ENCODE measurements at places on chromosomes 3 and 15.

DNA sequence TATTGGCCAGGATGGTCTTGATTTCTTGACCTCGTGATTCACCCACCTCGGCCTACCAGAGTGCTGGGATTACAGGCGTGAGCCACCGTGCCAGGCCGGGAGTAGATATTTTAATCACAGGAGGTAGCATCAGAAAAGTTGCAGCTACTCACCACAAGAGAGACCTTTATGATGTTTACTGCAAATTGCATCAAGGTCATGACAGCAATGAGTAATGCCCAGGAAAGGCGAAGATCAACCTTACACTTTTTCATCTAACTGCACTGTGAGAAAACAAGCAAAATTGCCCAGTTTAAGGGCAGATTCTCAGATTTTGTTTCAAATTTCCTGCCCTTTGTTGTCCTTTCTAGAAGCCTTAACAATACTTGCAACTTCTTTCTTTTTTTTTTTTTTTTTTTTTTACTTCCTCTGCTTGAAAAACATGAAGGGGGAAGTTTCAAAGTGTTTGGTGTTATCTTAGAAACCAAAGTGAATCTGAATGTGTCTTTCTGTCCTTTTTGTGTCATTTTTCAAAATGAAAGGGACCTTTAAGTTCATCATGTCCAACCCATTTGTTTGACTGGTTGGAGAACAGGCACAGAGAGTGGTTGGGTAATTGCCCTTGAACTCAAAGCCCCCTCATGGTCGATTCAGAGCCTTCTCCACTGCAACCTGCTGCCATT, 25.0 kb downstream of the TGFBR2 start:
- DNase-seq, result no peak

GRCh38 chr15:83565553-83566159, 88.3 kb upstream of the ADAMTSL3 start:
- DNase-seq, result peak; percentile 53

DNA sequence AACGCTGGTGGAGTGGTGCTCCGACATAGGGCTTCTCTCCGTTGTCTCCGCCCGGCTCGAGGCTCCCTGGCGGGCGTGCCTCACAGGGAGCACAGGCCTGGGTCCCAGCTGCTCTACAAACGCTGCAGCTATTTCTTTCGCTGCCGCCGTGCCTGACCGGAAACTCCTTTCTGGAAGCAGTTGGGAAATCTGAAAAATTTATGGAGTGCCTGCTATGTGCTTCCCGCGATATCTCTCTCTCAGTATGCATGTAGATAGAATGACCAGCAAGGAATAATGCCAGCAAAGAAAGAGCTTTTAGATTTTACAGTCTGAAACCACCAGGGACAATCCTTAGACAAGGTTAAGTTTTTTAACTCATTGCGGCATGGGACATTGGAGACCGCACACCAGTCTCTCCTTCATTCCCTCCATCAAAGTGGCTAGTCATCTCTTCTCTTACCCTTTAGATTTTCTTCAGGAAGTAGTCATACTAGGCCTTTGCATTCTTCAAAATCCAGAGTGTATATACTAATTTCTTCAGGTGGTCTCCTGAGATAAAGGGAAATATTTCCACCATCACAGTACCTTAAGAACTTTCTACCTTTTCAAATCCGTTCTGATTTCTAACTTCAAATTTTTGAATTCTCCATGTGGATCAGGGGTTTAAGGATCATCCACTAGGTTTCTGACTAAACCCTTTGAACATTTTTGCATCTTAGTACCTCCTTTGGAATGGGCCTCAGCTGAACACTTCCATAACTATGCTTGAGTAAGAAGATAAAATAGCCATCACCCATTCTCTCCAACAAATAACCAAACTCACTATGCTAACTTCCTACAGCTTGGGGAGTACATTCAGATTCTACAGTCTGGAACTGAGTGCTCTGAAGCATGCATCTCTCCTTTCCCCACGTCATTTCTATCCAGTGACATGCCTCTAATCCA, 1.1 kb upstream of the NPHP3 start:
- no peak for DNase-seq

GRCh38 chr3:8500319-8500988, 1.2 kb upstream of the LMCD1 start:
- peak; percentile 86 for DNase-seq

DNA sequence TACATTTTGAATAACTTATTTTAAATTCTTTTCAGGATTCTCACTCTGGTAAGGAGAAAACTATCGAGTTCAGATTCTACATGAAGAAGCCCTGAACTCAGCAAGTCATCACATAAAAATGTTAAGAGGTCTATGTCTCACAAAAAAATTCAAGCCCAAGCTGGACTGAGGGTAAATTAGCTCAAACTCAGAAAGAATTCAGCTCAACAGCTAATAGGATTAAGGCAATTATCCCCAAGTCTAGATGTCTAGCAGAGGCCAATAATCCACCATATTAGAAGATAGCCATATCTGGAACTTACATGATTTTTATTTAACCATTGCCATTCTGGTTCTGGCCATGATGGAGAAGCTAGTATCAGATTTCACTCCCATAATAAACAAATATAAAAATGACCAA, 909.7 kb downstream of the PLOD2 start:
- DNase-seq, result no peak

DNA sequence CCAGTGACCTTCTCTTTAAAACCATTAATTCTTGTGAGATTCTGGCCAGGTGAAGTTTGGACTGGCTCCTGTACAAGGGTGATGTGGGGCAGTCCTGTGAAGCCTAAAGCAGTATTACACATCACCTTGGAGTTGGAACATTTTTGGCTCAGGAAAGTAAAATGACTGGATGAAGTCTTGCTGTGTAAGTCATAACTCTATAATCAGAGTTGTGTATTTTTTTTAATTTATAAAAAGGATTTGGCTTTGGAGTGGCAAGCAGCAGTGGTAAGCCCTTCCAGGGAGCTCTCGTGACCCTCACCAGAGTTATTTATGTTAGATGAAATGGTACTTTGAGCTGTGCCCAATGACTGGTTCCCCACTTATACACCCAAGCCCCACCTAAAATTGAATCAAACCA, 331.2 kb upstream of the DCBLD2 start:
- no peak for DNase-seq

GRCh38 chr3:52454938-52455282, 494 bp upstream of the NISCH start:
- no peak for DNase-seq

DNA sequence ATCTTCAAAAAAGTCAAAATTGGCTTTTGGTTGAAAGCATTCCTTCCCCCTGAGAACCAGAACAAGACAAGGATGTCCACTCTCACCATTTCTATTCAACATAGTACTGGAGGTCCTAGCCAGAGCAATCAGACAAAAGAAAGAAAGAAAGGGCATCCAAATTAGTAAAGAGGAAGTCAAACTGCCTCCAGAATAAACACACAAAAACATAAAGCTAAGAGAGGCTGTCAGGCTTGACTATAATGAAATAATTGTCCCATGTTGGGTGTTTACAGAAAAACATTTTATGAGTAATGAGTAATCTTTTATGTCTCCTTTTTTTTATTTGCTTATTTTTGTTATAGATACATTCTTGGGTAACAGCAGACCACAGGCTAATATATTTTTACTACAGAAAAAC, 18.3 kb upstream of the FAM240A start:
- DNase-seq, result no peak

- peak; percentile 84 for DNase-seq
Measured at GRCh38 chr3:88180398-88180999, 30.7 kb downstream of the C3orf38 start.

GRCh38 chr15:100208921-100209603, 132.7 kb downstream of the ADAMTS17 start:
- DNase-seq, result no peak

Data from SK-MEL-5 (cell line).